HuH-7.5 (cell line): ENCODE measurements at places on chromosomes 16 and 17.

- no peak for DNase-seq
These were observed 20.6 kb upstream of the MAPT start for GRCh38 chr17:45873728-45874127.

DNA sequence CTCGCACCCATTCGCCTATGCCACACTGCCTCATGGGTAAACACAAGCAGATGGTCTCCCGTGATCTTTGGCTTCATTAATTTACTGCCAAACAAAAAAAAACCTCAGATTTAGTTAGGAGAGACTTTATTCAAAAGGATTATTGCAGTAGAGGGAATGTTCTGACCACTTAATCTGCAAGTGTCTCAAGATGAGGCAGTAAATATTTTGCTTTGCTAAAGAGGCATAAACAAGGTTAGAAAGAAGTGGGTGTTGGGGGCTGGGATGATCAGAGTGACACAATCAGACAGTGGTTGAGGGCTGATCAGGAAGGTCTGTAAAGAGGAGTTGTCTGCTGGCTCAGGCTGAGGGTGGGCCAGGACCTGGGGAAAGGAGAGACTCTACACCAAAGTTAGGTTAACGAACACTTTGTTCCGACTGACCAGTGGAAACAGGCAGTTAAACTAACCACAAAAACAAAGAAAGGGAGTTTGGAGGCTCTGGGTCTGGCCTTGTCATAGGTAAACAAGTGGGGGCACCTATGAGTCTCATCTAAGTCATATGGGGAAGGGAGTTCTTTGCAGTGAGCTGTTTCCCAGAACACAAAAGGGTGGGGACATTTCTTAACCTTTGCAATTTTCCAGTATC, 28.5 kb downstream of the HSD17B2 start:
- DNase-seq = no peak

DNA sequence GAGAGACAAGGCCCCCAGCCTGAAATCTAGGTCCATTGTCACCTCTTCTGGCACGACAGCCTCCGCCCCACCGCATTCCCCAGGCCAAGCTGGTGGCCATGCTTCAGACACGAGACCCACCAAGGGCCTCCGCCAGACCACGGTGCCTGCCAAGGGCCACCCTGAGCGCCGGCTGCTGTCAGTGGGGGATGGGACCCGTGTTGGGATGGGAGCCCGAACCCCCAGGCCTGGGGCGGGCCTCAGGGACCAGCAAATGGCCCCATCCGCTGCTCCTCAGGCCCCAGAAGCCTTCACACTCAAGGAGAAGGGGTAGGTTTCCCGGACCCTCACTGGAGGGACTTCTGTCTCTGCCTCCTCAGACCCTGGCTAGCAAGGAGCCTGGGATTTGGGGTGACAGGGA, 1.0 kb downstream of the TEDC2 start:
- no peak for DNase-seq

- DNase-seq = no peak
These were observed 118.1 kb downstream of the GSG1L start for GRCh38 chr16:27945233-27945973.

GRCh38 chr17:7704601-7705268, at the start of gene EFNB3:
Gene EFNB3, plus strand, starts transcription at chr17:7705202. Its CDS starts 397 bp downstream, at chr17:7705599.
- no peak for DNase-seq

DNA sequence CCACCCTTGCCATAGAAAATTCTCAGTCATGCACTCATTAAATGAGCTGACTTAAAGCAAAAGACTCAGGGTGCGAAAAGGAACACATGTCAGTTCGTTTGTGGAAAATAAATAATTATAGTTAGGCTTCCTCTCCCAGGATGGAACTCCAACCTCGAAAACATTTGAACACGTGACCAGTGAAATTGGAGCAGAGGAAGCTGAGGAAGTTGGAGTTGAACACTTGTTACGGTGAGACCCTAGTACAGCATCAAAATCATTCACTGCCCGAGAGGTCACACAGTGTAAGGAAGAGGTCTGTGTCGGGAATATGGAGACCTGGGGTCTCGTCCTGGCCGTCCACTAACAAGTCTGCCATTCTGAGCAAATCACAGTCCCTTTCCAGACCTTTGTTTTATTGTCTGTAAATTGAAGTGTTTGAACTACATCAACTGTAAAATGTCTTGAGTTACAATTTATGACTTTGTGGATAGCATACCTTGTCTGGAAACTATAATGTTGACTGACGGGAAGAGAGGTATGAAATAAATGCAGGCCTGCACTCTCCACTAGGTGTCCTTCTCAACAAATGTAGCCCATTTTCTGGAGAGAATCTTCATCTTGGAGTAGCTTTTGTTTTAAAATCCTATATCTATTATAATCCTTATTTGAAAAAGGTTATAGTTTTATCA, 7.7 kb downstream of the PSMD7 start:
- DNase-seq = peak; percentile 23

DNA sequence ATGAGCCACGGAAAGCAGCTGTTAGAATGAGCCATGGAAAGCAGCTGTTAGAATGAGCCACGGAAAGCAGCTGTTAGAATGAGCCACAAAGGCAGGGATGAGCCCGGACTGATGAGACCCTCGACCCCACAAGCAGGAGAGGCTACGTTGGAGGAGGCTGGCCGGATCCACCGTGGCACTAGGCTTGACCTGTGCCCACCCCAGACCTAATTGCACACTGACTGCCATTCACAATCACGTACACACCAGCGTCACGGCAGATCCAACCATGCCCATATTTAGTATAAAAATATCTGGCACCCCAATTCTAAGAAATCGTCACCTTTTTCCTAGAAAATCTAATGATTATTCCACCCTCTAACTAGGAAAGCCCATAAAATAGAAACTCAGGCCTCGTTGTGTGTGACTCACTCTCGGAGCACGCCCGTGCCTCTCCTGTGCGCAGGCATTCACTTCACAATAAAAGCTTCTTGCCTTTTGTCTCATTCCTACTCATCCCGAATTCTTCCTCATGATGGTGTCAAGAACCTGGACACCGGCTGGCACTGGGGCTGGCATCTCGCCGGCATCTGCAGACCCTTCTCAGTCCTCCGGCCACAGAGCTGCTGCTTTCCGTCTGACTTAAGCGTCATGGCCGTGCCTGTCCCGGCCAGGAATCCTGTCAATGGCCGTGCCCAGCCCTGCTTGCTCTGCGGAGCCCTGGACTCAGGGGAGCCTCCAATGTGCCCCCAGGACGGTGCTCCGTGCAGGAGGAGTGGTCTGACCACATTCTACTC, 5.5 kb upstream of the SECTM1 start:
- peak; percentile 58 for DNase-seq

- DNase-seq = no peak
These were observed 383.0 kb downstream of the MAF start for GRCh38 chr16:79217375-79218011.

GRCh38 chr17:40707745-40708144, 4.2 kb upstream of the KRT24 start:
- DNase-seq = no peak

DNA sequence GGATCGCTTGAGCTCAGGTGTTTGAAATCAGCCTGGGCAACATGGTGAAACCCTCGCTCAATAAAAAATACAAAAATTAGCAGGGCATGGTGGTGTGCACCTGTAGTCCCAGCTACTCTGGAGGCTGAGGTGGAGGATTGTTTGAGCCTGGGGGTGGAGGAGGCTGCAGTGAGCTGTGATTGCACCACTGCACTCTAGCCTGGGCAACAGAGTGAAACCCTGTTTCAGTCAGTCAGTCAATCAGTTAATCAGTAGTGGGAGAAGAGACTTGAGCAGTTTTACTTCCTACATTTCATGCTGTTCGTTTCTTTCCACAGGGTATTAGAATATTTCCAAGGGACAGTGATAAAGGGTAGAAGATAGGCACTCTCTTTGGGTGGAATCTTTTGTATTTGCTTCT, 8.8 kb downstream of the MAP3K3 start:
- no peak for DNase-seq

GRCh38 chr16:79752396-79752795, 151.9 kb upstream of the MAF start:
- no peak for DNase-seq

DNA sequence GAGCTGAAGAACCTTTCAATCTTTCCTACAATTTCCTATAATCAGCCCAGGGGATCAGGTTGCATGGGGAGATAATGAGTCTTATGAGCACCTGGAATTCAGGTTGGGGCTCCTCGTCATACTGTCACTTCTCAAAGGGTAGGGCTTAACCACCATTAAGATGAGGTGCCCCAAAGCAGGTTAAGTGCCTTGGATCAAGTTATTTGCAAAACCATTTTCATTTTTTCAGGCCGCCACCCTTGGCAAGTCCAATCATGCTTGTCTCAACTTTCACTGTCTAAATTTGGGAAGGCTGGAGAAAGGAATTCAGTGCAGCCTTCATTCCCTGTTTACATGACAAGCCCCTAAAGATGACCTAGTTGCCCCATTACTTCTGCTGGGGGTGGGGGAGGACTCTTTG, 44.9 kb upstream of the TANGO6 start:
- no peak for DNase-seq

DNA sequence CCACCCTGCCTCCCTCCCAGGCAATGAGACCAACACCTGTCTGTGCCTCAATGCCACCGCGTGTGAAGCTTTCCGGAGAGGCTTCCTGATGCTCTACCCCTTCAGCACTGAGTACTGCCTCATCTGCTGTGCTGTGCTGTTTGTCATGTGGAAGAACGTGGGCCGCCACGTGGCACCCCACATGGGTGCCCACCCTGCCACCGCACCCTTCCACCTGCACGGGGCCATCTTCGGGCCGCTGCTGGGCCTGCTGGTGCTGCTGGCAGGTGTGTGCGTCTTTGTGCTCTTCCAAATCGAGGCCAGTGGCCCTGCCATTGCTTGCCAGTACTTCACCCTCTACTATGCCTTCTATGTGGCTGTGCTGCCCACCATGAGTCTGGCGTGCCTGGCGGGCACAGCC, 10.9 kb downstream of the OTOP3 start:
- no peak for DNase-seq

DNA sequence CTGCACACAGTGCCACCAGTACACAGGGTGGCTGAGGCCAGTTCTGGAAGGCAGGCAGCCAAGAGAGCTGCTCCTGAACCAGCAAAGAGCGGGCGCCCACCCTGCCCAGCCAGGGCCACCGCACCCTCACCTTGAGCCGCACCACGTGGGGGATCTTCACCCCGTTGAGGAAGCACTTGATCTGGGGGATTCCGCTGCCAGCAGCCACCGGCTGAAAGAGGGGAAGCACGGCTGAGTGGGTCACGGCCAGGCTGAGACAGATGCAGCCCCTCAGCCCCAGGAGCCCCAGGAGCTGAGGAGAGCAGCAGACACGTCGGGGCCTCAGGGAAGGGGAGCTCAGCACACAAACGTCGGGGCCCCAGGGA, 14.6 kb upstream of the CCDC154 start:
- DNase-seq = no peak
